ENCODE measurements at places on chromosomes 11 and 22.

DNA sequence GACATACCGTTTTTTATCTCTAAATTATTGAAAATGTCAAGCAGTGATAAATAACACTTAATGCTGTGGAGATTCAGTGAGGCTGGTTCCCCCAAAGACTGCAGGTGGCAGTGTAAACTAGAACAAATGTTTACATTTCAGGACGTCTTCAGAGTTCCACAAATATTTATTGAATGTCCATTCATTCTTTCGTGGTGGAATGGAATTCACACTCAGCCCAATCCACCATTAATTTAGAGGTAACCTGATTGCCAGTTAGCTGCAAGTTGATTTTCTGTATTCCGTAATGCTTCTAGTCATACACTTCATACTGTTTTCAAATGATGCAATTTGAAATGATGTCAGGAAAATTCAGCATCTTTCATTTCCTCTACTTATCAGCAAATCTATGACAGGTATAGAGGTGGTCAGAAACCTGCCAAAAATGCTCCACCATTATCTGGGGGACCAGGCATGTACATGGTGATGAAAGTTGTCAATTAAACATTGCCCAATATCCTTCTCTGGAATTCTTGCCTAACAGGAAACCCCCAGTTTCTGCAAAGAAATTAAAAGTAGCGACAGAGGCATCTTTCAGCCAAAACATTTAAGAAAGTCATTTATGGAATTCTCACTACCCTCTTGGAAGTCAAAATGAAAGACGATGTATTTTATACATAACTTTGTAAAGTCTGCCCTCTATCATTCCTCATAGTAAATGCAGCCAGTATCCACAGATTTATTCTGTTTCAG, 94.3 kb upstream of the BMAL1 start:
- DNase-seq = no peak

DNA sequence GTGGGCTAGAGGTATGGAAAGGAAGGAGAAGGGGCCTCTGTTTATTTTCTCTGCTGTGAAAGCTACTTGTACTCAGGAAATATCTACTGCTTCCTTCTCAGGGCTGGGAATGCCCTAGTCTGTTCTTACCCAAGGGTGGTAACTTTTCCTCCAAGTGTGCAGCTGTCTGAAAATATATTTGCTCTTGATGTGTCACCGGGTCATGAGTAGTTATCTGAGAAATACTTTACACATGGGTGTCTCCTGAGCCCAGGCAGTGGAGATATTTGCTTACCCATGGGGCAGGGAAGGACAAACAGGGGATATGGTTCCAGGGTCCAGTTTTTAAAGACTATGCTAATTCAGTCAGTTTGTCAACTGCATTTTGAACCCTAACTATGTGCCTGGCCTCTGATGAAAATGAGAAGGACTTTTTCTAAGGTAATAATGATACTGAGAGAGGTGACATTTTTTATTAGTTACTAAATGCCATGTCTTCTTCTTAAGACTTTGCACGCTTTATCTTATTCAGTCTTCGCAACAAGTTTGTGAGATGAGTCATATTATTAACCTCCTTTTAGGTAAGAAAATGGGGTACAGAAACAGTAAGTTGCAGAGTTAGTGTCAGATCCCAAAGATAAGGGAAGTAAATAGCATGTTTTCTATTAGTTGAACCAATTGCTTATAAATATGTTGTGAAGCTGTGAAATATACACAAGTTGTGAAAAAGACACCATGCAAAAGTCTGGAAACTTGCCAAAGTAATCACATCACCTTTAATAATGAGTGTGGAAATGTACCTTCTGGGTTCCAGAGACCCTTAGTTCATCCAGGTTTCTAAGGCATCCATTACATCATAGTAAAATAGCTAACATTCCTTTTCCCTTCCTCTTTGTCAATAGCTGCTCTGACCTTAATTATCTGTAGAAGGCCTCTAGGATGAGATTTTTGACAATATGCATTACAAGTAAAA, 22.9 kb downstream of the SYTL2 start:
- DNase-seq = no peak

- no peak for DNase-seq
These were observed 433.2 kb downstream of the TBC1D22A start for GRCh38 chr22:47195484-47196165.

DNA sequence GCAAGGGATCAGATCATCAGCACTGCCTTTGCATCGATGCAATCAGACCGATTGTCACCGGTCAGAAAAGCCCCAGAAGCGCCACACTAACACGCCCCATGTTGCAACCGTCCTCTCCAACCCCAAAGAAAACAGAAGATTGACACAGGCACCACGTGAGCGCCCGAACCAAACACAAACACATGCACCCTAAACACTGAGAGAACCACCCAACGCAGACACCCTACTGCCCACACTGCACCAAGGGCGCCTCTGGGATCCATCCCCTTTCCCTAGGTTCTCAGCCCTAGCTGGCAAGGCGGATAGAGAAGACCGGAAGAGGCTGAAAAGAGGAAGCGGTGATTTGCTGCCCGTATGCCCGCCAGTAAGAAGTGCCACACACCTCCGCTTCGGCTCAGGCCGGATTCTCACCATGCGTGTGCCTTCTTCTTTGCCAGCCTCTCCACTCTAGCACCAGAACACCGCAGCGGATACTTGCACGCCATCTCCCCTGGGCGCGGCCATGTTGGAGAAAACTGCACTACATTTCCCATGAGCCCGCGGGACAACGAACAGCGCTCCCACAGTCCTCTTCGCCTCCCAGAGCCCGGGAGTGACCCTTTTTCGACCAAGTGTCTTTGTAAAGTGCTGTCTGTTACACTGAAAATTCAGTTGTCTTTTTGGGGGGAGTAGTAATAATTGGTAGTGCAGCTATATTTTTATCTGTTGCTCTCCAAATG, at the start of gene ALKBH8:
ALKBH8 (minus strand) TSS at position 517 of the 719 bp plus-strand sequence. CDS start 4,842 bp downstream, outside the sequence.
- DNase-seq = peak; percentile 70

DNA sequence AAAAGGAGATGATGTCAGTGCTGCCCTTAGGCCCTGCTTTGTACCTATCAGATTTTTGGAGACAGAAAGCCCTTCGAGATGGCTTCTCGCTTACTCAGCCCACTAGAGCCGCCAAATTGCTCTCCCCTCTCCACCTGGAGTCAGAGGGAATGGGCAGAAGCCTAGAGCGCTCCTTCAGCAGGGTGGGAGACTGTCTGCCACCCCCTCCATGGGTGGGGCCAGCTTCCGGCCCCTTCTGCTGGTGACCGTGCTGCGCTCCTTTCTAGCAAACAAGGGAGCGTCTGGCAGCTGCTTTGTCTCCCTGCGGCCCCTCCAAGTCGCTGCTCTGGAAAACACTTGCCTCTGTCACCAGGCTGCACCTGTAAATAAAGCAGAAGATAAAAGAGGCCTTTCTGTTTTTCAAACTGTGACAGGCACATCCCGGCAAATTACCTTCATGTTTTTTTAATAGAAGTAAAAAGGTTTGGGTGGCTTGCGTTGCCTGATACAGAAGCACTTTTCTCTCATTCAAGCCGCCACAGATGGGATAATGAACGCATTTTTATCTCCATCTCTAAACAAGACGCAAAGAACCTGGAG, 145.7 kb upstream of the NECTIN1 start:
- DNase-seq = no peak

DNA sequence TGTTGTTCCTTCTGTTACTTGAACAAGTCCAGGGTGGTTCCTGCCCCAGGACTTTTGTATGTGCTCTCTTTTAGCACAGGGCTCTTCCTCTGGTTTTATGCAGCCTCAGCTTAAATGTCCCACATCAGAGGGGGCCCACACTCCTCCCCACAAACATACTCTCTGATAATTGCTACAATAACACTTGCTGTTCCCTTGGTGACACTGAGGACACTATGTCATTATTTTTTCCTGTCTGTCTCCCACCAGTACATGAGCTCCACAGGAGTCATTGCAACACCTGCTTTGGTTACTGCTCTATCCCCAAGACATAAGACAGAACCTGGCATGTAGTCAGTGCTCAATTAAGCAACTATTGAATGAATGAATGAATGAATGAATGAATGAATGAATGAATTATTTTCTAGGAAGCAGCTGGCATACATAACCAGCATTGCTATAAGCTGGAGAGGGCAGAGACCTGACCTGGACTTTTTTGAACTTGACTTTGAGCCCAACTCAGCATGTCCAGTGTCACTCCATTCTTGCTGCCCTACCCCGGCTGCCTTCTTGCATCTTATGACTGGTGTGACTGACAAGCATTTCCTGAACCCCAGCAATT, 7.5 kb upstream of the WNT7B start:
- DNase-seq = no peak

DNA sequence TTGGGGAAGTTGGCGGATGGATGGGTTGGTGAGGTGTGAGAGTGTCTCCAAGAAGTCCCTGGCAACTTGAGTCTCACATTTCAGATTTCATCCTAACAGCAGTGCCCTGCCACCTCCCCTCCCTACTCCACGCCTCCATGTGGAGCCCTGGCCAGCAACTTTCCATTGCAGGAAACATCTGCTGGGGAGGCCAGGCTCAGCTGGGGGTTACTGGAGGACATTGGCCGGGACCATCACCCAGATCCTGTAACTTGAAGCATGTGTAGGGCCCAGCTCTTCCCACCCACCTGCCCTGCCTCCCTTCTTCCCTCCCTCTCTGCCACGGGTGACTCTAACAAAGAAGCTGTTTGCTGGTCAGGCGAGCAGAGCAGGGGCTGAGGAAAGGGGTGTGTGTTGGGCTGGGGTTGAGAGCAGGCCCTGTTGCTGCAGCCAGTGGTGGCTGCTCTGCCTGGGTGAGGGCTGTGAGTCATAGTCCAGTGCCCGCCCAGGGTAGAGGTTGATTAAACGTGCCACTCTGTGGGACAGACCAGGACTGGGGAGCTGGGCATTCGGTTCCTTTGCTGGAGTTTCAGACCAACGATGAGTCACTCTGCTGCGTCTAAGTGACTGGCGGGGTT, 64.0 kb downstream of the SCN3B start:
- DNase-seq = no peak

DNA sequence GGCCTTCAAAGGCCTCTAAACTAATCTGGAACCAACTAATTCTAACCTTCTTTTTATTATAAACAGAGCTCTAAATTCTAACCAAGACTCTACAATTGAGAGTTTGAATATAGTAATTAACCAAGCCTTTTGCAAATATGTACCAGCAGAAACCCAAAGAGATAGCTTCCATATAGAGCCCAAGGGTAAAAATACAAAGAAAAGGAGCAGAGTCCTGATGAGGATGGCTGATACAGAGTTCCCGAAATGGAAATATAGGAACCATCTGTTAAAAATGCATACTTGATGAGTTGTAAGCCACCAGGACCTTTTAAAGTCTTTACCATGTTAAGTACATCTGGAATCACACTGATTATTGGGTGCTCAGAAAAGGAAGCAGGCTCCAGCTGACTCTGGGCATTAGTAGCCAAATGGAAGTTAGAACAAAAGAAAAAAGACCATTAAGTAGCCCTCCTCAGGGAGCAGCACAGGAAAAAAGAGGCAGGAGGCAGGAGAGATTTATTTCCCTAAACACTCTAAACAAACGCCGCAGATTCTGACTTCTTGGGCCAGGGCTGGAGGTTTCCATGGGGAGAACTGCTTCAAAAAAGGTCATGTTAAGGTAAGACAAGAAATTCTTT, 463.1 kb upstream of the FAT3 start:
- DNase-seq = no peak

DNA sequence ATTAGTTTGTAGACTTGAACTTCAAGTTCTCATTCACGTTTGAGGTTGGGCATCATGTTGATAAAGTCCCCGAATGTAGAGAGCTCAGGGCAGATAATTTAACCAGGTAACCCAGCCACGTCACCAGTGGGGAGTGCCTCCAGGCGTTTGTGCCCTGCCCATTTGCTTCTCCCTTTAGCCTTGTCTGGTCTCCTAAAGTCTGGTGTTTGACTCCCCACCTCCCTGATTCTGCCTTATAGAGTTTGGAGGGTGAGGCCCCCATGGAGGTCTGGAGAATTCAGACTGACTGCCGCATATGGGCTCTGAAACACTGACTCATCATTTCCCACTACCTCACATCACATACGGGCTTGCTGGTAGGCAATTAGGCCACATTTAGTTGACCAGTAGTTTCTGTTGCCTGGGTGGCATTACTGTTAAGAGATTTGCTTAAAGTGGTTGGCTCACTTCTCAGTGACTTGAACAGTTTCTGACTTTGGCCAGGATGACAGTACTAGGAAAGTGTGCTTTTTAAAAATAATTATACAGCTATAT, 99.3 kb upstream of the GAL start:
- no peak for DNase-seq

DNA sequence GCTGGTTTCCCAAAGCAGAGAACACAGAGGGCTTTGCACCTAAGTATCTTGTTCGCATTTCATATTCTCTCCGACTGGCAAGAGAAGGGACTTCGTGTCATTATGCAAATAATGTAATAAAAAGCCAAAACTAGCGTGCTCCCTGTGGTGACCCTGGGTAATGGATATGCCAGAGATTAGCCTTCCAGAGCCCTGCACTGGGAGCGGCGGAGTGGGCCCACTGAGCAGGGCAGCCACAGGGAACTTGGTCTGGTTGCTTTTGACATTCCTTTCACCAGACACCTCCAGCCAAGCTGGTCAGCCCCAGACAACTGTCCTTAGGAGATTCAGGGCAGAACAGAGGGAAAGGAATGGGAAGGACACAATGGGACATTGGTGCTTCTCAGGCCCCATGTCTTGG, 56.1 kb downstream of the FLI1 start:
- no peak for DNase-seq

DNA sequence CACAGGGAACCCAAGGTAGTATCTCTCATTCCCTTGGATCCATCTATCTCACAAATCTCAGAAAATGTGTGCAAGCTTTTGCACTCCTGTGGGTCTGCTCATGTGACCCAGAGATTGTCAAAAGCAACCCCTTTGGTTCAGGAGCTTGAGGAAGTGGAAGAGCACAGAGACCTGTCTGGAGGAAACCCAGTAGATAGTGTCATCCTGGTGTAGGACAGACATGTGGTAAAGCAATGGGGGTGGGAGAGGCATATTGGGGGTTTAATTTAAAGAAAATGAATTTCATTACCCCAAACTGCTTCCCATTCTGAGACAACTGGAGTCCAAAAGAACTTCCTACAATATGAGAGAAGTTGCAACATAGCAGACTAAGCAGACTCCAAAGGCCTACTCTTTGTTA, 5.8 kb upstream of the MS4A14 start:
- DNase-seq = no peak

- DNase-seq = no peak
These were observed 2.8 kb downstream of the THRSP start for GRCh38 chr11:78066471-78066870.

- no peak for DNase-seq
These were observed 121.2 kb downstream of the SIK3 start for GRCh38 chr11:116976941-116977570.

GRCh38 chr11:14259186-14259784, 99.7 kb downstream of the RRAS2 start:
- DNase-seq = no peak

All from stimulated activated CD4-positive, alpha-beta T cell treated with anti-CD3 and anti-CD28 coated beads, Interleukin-12 subunit alpha, Interleukin-12 subunit beta, amount 100 ng/mL, for 4 hours (primary cell).